ENCODE measurements at places on chromosomes 13 and 19.

DNA sequence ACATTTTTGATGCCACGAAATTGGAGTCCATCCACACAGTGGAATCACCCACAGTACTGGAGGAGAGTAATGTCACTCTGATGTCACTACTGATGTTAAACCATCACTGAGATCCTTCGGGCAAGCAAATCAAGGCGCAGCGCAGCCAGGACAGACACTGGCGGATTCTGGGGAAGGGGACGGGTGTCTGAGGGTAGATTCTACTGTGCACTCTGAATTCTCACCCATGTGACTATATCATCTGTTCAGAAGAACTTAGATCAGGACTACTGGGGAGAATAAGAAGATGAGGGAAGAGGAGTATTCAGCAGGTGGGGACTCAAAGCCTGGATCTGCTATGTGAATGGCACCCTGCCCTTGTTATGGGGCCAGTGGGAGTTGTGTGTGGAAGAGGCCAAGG lies 12.6 kb upstream of the SIGLEC6 start:
- no peak for DNase-seq

DNA sequence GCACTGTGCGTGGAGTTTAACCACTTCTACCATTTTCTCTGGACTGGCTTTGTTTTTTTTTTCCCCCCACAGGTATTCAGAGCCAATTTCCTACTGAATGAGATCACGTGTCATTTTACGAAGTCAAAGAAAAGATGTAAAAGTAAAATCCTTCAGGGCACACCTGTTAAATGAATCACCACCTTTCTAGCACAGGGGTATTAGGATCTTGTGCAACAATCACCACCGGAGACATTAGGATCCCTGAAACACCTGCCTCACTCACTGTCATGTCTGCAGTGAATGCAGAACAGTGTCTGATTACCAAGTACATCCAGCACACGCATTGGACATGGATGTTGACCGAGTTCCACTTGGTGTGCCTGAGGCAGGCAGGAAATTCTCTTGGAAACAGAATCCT lies 17.2 kb downstream of the BRD4 start:
- no peak for DNase-seq

- DNase-seq = no peak
Measured at GRCh38 chr13:71806886-71807285, 60.1 kb downstream of the DACH1 start.

GRCh38 chr13:46496086-46496485 lies 56.9 kb upstream of the LRCH1 start:
- DNase-seq = no peak

DNA sequence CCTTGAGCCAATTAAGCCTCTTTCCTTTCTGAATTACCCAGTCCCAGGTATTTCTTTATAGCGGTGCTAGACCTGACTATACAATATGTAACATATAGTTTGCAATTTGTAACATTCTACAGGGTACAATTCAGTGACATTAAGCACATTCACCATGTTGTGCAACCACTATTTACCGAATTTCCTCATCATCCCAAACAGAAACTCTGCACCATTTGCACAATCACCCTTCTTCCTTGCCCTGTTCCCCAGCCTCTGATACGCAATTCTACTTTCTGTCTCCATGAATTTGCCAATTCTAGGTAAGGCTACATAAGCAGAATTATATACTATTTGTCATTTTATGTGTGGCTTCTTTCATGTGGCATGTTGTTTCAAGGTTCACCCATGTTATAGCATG lies 13.7 kb upstream of the SIGLEC10 start:
- no peak for DNase-seq

- DNase-seq = no peak
Measured at GRCh38 chr19:47663435-47663910, 49.7 kb upstream of the EHD2 start.

- no peak for DNase-seq
Measured at GRCh38 chr19:49637821-49638738, 1.9 kb downstream of the RRAS start.

- peak; percentile 76 for DNase-seq
Measured at GRCh38 chr13:20495087-20496023, 30.3 kb downstream of the CRYL1 start.

DNA sequence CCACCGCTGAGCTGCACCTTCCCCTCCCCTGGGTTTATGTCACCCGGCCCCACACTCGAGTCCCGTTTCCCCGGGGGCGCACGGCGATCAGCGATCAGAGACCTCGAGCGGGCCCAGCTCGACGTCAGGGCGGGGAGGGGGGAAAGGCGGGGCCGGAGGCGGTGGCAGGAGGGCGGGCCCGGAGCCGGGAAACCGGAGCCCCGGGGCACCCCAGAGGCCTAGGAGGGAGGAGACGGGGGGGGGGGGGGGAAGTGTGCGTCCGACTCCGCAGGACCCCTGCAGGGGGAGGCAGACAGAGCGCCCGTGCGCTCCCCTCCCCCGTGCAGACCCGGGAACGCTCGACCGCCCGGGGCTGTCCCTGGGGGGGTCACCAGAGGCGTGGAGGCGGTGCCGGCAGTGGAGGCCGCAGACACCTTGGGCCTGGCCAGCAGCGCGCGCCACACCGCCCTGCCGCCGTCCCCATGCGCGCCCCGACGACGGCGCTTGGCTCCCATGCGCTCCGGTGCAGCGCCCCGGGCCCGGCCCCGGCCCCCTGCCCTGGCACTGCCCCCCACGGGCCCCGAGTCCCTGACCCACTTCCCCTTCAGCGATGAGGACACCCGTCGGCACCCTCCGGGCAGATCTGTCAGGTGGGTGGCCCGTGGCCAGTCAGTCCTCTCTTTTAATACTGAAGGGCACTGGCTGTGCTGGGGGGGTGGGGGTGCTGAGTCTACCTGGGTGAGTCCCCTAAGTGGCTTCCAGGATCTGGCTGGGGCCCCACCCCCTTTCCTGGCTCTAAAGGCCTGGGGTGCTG lies 11.8 kb downstream of the PDE4A start:
- DNase-seq = no peak
